ENCODE measurements at places on chromosomes 12 and 14.

DNA sequence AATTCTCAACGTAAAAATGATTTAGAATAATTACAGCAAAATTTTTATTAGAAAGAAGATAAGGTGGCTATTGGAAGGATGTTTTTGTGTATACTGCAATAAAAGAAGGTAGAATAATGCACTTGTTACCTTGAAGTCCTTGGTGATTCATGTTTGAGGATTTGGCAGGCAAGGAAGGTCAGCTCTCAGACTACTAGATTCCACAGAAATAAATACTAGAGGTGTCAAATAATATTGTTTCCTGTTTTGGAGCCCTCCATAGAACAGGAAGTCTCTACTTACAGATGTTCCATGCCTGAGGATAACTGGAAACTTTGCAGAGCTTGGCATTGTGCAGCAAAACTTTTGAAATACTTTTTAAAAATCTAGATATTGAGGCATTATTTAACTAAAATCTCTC, 284.3 kb upstream of the SYT1 start:
- no peak for DNase-seq

- no peak for DNase-seq
Measured at GRCh38 chr14:31070431-31070830, 44.3 kb upstream of the STRN3 start.

DNA sequence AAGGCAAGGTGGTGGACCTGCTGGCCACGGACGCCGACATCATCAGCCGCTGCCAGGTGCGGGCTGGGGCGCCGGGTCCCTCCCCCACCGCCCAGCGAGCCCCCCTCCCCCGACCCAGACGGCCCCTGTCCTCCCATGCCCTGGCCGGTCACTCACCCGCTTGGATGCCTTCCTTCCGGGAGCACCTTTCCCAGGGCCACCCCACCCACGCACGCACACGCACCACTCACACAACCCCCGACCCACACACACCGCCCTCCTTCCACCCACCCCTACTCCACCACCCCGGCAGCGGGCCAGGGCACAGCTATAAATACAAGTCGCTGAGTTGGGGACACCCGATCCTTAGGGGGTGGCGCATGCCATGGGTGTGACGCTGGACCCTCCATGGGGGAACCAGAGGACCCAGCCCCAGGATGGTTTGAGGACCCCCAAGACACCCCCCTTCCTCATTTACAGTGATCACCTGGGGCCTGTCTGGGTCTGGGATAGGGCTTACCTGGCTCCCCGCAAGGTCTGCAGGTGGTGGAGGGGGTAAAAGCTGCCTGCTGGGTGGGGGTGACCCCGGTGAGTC, 465 bp downstream of the ADSS1 start:
- no peak for DNase-seq

DNA sequence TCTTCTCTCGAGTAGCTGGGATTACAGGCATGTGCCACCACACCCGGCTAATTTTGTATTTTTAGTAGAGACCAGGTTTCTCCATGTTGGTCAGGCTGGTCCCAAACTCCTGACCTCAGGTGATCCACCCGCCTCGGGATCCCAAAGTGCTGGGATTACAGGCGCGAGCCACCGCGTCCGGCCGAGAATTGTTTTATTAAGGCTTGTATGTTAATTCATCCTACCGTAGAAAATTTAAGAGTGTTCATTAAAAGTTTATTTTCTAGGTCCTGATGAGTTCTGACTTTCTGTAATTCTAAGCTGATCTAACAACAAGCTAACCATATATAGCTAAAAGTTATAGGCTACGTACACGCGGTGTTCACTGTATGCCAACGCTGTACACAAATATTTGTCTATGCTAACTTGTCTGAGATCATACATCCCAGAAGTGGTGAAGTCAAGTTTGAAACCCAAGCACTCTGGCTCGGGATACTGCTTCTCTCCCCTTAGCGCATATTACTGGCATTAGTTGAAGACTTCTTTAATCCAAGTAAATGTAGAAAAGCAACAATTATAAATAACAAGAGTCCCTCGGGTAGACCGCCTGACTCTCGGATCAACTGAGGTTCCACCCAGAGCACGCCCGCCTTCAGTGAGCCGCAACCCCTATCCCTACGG, 570 bp upstream of the MRPS35 start:
- no peak for DNase-seq

- DNase-seq, result no peak
Measured at GRCh38 chr14:77062261-77062660, 33.8 kb upstream of the IRF2BPL start.

- no peak for DNase-seq
Measured at GRCh38 chr14:94833633-94834032, 63.7 kb upstream of the GSC start.

DNA sequence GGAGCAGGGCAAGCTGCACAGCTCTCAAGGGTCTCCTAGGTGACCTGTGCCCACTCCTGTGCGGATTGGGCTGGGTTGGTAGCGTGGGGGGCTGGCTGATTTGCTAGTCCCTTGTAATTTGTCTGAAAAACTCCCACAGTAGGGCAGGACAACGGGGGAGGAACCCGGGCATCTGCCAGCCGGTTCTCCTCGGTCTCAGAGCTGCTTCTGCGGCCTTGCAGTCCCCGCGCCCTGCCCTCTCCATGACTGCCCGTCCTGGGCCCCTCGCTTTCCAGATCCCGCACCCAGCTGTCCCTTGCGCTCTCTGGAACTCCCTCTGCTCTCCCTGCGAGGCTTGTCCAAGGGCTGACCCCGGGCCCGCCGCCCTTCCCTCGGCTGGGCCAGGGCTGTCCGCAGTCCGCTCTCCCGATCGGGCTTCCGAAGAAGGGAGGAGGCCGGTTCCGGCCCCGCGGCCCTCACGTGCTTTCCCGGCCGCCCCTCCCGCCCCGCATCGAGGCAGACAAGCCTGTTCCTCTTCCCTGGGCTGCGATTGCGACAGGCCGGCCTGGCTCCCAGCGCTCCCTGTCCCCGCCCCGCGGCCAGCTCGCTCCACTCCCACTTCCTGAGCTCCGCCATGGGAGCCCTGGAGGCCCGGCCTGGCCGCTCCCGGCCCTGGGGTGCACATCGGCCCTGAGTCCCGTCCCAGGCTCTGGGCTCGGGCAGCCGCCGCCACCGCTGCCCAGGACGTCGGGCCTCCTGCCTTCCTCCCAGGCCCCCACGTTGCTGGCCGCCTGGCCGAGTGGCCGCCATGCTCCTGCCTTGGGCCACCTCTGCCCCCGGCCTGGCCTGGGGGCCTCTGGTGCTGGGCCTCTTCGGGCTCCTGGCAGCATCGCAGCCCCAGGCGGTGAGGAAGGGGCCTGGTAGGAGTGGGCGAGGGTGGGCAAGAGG, at the start of gene LTBR:
Gene LTBR (plus strand): TSS at position 591 of the 927 bp plus-strand sequence. CDS start 197 bp downstream, at position 788.
- no peak for DNase-seq

GRCh38 chr14:66322564-66322963, 163.6 kb upstream of the CCDC196 start:
- DNase-seq, result no peak

DNA sequence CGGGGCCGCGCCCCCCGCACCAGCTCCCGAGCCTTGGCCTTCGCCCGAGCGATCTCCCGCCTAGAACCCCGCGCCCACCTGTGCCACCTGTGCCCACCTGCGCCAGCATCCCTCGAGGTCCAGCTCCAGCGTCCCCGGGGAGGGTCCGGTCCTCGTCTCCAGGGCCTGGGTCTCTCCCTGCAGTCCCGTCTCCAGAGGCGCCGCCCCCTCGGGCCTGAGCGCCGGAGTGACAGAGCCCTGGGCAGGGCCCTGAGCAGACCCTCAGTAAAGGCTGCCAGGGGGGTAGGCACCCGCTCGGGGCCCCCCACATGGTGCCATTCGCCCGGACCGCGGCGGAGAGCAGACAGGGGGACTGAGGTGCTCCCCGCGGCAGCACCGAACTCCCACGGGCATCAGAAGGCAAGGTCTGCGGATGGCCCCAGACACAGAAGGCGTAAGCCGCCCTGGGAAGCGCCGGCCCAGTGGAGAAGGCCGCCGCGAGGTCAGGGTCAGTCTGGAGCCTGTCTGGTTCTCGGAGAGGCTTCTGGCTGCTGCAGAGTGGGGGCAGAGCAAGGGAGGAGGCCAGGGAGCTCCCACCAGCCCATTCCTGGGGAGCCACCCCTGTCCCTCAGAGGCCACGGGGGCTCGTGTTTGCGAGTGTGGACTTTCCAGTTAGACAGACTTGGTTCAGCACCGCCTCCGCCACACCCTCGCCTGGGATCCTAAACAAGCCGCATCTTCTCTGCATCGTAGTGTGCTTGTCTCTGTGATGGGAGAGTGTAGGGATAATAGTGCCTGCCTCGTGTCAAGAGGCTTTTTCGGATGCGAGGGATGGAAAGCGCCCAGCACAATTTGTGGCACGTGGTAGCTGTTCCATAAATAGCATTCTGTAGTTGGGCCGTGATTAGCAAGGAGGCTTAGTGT, 1.1 kb upstream of the PPP1R13B start:
- no peak for DNase-seq

DNA sequence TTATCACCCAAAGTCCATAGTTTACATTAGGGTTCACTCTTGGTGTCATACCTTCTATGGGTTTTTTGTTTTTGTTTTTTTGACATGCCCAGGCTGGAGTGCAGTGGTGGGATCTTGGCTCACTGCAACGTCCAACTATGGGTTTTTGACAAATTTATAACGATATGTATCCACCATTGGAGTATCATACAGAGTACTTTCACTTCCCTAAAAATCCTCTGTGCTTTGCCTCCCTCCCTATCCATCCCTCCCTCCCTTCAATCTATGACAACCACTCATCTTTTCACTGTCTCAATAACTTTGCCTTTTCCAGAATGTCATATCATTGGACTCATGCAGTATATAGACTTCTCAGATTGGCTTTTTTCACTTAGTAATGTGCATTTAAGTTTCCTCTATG, 139.0 kb upstream of the CCDC198 start:
- DNase-seq, result no peak

GRCh38 chr12:34402899-34403705, 380.8 kb downstream of the ALG10 start:
- no peak for DNase-seq

GRCh38 chr12:30795410-30796312, 40.9 kb upstream of the CAPRIN2 start:
- DNase-seq, result no peak

DNA sequence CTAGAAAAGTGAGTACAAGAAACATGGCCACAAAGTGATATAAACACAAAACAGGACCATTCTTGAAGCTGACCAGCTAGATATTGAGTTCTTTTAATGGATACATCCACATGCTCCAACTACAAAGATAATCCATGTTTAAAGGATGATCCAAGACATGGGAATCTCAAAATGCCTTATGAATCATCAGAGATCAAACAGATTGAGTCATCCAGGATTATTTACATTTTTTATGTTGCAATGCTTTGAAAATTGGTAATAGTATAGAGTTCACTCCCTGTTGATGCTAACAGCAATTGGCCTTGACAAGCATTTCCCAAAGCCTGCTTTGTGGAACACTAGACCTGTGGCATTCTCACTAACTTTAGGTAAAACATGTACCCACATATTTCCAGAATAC, 293.0 kb upstream of the TBX3 start:
- no peak for DNase-seq

DNA sequence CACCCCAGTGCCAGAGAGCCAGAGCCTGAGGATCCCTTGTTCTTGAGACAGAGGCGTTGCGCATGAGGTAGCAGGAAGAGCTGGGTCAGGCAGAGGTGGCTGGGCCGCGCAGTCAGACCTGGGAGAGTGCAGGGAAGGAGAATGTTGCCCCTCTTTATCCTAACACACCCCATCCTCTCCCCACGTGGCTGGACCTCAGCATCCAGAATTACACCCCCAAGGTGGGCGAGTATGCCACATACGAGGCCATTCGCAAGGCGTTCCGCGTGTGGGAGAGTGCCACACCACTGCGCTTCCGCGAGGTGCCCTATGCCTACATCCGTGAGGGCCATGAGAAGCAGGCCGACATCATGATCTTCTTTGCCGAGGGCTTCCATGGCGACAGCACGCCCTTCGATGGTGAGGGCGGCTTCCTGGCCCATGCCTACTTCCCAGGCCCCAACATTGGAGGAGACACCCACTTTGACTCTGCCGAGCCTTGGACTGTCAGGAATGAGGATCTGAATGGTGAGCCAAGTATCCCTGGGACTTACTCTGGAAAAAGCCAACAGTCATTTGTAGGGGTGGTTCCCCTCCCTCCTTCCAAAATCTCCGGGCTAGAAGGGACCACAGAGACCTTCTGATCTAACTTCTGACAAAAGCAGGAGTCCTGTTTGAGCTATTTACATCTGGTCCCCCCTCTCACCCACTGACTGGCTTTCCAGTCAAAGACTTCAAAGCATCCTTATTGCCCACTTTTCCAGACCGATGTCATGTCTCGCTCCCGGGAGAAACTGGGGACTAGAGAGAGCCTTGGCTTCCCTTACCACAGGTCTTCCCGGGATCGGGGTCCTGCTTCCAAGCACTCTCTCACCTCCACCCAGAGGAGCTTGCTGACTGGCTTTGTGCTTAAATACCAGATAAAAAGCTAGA, 6.1 kb downstream of the MMP14 start:
- DNase-seq, result no peak

DNA sequence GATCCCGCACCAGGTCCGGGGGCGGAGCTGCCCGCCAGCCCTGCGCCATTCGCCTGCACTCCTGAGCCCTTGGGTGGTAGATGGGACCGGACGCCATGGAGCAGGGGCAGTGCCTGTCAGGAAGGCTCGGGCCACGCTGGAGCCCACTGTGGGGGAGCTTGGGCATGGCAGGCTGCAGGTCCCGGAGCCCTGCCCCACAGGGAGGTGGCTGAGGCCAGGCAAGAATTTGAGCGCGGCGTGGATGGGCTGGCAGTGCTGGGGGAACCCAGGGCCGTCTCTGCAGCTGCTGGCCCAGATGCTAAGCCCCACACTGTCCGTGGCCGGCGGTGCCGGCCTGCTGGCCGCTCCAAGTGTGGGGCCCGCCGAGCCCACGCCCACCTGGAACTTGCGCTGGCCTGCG, 260.0 kb downstream of the NPAS3 start:
- DNase-seq, result no peak

GRCh38 chr12:45665941-45666340, 63.6 kb upstream of the ARID2 start:
- no peak for DNase-seq

DNA sequence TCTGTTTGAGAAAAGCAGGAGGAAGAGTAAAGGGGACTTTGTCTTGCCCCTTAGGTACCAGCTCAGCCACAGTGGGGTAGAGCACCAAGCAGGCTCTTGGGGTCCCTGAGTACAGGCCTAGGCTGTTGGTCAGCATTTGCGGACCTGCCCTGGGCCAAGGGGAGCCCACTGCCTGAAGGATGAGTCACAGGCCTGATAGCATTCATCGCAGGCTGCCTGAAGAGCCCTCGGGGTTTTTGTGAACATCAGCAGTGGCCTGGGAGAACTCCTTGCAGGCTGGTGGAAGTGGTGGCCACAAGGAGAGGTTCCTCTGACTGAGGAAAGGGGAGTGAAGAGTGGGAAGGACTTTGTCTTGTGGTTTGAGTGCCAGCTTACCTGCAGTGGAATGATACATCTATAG, 25.0 kb upstream of the P2RX7 start:
- no peak for DNase-seq

GRCh38 chr12:43210485-43211192, 341.4 kb downstream of the ADAMTS20 start:
- DNase-seq, result no peak

DNA sequence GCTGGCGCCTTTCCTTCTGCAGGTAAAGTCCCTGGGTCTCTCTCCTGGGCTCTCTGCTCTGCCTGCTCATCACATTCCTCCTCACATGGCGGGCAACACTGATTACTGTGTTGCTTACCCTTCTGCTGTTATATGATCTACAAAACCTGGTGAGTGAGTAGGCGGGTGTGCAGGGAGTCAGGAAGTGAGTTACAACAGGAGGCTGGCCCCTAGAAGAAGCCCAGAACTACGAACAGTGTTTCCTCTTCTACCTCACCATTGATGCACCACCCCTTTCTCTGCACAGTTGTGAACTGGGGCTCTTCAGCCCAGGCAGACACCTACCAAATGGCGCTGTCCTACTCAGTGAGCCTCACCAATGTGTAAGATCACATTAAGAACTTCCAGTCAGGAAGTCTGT, 4.9 kb upstream of the KLHL33 start:
- DNase-seq, result no peak

GRCh38 chr14:98345161-98345560, 926.8 kb downstream of the BCL11B start:
- no peak for DNase-seq

All from activated effector memory CD4-positive, alpha-beta T cell treated with Interleukin-2 at 50 U/mL for 16 hours (primary cell).